Smooth muscle cell of the coronary artery (primary cell): ENCODE measurements at places on chromosomes 1 and 21. TPM values are rescaled to one million over a fixed set of nuclear protein-coding genes. Genes with fewer than 3 reads are reported as not detected.

Gene ST6GALNAC5
- 0.90 and 4.8 TPM in 2 replicates for total RNA-seq

Gene NR5A2
- 0.23 TPM in 1 of 2 replicates, not detected in the other for total RNA-seq

Gene LCE3B
- total RNA-seq, result not detected in 2 replicates

Gene GBP6
- total RNA-seq, result not detected in 2 replicates

Gene BARHL2
- not detected in 2 replicates for total RNA-seq

Gene DMRTA2
- total RNA-seq, result 0.08 TPM in 1 of 2 replicates, not detected in the other

Gene CTH
- total RNA-seq, result 2.6 and 2.7 TPM in 2 replicates

Gene CNST
- total RNA-seq, result 19.5 and 46.5 TPM in 2 replicates

Gene PHLDA3
- total RNA-seq, result 76.0 and 136 TPM in 2 replicates

Gene MROH7
- total RNA-seq, result 0.15 and 0.59 TPM in 2 replicates

Gene NOC2L
- 60.7 and 94.6 TPM in 2 replicates for total RNA-seq

Gene BEND5
- 0.23 and 0.35 TPM in 2 replicates for total RNA-seq

Gene RIPK4
- total RNA-seq, result 0.23 and 11.1 TPM in 2 replicates

Gene TRIM67
- 0.23 TPM in 1 of 2 replicates, not detected in the other for total RNA-seq

Gene SAMD13
- total RNA-seq, result 0.12 and 0.83 TPM in 2 replicates

Gene SPTA1
- 0.12 TPM in 1 of 2 replicates, not detected in the other for total RNA-seq

Gene ADAMTSL4
- 1.4 and 3.4 TPM in 2 replicates for total RNA-seq

Gene KRTAP7-1
- not detected in 2 replicates for total RNA-seq

Gene CD48
- total RNA-seq, result not detected in 2 replicates

Gene DCST1
- not detected in 2 replicates for total RNA-seq

Gene C4BPB
- not detected in 2 replicates for total RNA-seq

Gene ANKRD45
- total RNA-seq, result not detected in 2 replicates

Gene FCRL3
- not detected in 2 replicates for total RNA-seq

Gene BATF3
- total RNA-seq, result 0.60 and 1.2 TPM in 2 replicates

Gene CACNA1S
- total RNA-seq, result not detected in 2 replicates

Gene GNB1
- total RNA-seq, result 80.9 and 92.6 TPM in 2 replicates
